ENCODE measurements at places on chromosomes 4 and X. TPM values are rescaled to one million over a fixed set of nuclear protein-coding genes. Genes with fewer than 3 reads are reported as not detected.
A peak's percentile ranks its signal among the peaks of the same experiment; 100 is the strongest.

DNA sequence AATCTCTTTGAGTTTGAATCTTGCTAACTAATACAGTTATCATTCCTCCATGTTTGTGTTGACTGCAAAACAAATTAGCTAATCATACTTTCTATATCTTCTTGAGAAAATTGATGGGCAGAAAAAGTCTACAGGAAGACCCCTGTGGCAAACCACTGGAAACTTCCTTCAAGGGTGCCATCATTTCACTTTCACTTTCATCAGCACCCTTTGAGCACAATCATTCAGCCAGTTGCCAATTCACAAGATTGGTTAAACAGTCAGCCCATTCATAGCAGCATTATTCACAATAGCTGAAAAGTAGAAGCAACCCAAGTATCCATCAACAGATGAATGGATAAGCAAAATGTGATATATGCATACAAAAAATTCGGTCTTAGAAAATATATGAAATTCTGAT, 101.5 kb downstream of the CCDC160 start:
- H3K27ac ChIP-seq = no peak overlapping the region
- no peaks in the 10 kb centered on the region for H3K4me1 ChIP-seq
- no peaks in the 10 kb centered on the region for H3K27me3 ChIP-seq
- peak; percentile 2 for DNase-seq
- H3K36me3 ChIP-seq = no peaks in the 10 kb centered on the region
- H3K4me3 ChIP-seq = no peak overlapping the region

- no peak for DNase-seq
- no peaks in the 10 kb centered on the region for H3K27me3 ChIP-seq
- H3K4me1 ChIP-seq = no peaks in the 10 kb centered on the region
- no peaks in the 10 kb centered on the region for H3K36me3 ChIP-seq
- H3K4me3 ChIP-seq = no peak overlapping the region
Measured at GRCh38 chrX:72316408-72317110, 10.8 kb upstream of the CITED1 start.

GRCh38 chr4:95186666-95187065, 362.1 kb downstream of the UNC5C start:
- H3K4me1 ChIP-seq = no peaks in the 10 kb centered on the region
- no peaks in the 10 kb centered on the region for H3K36me3 ChIP-seq
- H3K27ac ChIP-seq = no peak overlapping the region
- H3K27me3 ChIP-seq = no peaks in the 10 kb centered on the region
- DNase-seq = no peak
- H3K4me3 ChIP-seq = no peak overlapping the region

DNA sequence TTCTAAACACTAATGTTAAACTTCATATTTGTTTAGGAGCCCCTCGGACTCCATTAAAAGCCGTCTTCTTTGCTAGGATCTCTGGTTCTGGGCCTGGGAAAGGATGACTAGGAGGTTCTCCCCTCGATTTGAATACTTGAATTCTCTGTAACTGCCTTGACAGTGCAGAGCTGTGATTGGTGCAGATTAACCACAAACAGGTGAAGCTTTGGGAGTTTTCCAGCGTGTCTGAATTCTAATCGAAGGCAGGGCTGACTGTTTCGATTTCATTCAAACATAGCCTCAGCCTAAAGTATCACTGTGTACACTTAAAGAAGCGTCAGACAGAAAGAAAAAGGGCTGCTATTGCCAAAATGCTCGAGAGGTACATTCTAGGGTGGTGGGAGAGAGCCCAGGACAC, 29.0 kb downstream of the TFDP3 start:
- no peaks in the 10 kb centered on the region for H3K4me1 ChIP-seq
- H3K27me3 ChIP-seq = no peaks in the 10 kb centered on the region
- no peak overlapping the region for H3K27ac ChIP-seq

GRCh38 chr4:151537687-151538086, 128.7 kb downstream of the FHIP1A start:
- no peak overlapping the region for H3K27ac ChIP-seq
- H3K4me1 ChIP-seq = no peaks in the 10 kb centered on the region
- no peak overlapping the region for H3K4me3 ChIP-seq

DNA sequence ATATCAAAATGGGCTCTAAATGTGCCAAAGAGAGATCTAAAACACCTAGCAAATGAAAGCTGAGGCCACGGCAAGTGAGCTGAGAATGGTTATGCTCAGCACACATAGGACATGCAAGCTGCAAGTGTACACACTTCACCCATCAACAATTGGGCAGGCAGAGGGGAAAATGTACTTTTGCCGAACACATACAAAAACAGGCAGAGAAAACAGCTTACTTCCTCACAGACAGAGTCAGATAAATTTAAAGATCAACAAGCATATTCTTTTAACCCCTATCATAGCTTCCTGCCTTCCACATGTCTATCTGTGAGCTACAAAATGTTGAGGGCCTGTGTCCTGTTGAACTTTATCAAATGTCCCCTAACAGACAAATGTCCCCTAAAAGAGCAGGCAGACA, 60.3 kb downstream of the SH3KBP1 start:
- H3K36me3 ChIP-seq = no peaks in the 10 kb centered on the region
- H3K27me3 ChIP-seq = no peaks in the 10 kb centered on the region
- no peak overlapping the region for H3K27ac ChIP-seq
- H3K4me1 ChIP-seq = no peaks in the 10 kb centered on the region

GRCh38 chrX:107764845-107765608, 10.6 kb downstream of the TSC22D3 start:
- no peak overlapping the region for H3K27ac ChIP-seq
- no peaks in the 10 kb centered on the region for H3K4me1 ChIP-seq
- H3K4me3 ChIP-seq = no peak overlapping the region

- H3K27me3 ChIP-seq = no peaks in the 10 kb centered on the region
- peak overlapping the region; percentile 70 for H3K4me3 ChIP-seq
Measured at GRCh38 chrX:123959281-123960063, 2.0 kb upstream of the STAG2 start.

GRCh38 chr4:186137196-186137794, 32.8 kb downstream of the FAM149A start:
- no peaks in the 10 kb centered on the region for H3K27me3 ChIP-seq
- no peak overlapping the region for H3K4me3 ChIP-seq
- no peak overlapping the region for H3K27ac ChIP-seq
- no peak for DNase-seq

The IL21 gene
- not detected for total RNA-seq

The DCX gene
- not detected for total RNA-seq

The HSFX4 gene
- total RNA-seq = not detected

The GPR34 gene
- 0.13 TPM for total RNA-seq

The KIF4A gene
- total RNA-seq = 22.3 TPM

The LRPAP1 gene
- total RNA-seq = 51.9 TPM
